Non-pigmented ciliary epithelial cell (primary cell): ENCODE measurements at places on chromosomes 5 and 9.
A peak's percentile ranks its signal among the peaks of the same experiment; 100 is the strongest.

DNA sequence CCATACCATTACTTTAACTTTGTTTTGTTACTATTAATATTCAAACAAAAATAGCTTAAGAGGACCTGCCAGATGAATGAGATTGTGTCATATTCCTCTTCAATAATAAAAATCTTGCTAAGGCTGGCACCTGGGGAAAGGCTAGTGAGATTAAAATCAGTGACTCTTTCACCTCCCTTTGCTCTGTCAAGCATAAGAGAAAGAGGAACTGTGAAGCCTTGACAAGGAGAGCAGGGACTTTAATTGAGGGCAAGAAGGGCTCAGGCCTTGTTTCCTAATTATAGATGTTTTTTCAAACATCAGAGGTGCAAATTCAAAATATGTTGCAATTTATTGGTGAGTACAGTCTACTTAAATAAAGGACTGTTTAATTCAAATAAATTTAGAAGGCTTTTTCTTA is 91.7 kb downstream of the SPATA31D1 start:
- DNase-seq = no peak

- DNase-seq = no peak
These were observed 5.5 kb upstream of the EHMT1 start for GRCh38 chr9:137613259-137613658.

- no peak for DNase-seq
These were observed 30.0 kb upstream of the SLC6A19 start for GRCh38 chr5:1171340-1171941.

DNA sequence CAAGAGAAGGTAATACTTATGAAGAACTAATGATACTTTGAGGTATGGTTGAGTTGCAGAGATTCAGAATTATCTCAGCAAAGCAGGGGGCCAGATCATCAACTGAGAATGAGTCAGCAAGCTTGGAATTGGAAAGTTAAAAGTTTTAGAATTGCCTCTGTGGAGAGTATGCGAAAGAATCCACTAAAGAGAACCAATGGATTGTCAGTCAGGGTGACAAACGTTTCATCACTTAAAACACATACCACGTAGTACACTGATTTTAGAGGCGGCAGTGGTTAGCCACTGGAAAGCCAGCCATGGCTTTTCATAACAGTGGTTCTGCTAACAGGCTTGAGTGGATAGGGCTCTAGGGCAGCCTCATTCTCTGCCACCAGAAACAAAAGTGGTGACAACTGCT is 30.7 kb downstream of the AOPEP start:
- DNase-seq = peak; percentile 61

DNA sequence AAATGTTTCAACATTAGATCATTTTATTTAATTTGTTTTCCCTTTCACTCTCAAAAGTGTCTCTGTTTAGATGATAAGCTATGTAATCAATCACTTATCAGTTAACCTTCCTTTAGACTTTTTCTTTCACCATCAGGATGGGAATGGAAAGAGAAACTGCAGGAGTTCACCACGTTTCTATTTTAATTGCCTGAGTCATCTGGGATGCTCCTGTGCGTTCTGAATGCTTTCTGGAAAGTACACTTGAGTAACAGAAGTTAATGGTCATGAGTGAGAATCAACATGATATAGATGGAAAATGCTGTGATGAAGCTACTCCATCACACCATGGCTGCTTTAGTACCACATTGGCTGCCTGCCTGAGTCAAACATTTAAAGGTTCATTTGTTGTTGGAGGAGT is 783.3 kb upstream of the CDH9 start:
- no peak for DNase-seq

DNA sequence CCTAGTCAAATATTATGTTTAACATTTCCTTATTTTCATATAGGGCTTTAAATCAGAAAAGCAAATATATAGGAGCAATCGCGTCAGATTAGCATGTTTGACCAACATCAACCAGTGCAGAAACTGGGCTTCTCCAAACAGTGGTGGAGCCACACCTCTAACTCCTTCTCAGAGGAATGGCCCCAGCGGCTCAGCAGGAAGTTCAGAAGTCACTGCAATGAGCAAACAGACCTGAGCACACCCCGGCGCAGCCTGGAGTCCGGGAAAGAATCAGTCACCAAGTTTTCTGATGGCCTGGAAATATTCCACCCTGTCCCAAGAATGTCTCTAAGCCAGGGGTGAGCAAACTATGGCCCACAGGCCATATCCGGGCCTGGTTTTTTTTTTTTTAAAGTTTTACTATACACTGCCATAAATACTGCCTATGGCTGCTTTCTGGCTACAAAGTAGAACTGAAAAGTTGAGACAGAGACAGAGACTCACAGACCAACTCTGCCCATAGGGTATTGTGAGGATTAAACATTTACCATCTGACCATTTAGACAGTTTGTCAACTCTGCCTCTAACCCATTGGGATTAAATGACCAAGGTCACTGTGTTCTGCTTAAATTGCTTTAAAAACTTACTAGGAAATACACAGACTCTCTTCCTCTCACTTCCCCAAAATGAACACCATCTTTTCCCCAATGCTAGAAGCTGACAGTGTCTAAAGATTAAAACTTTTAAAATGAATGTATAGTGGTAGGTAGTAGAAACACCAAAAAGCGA is 5.4 kb downstream of the GOLM1 start:
- DNase-seq = no peak

DNA sequence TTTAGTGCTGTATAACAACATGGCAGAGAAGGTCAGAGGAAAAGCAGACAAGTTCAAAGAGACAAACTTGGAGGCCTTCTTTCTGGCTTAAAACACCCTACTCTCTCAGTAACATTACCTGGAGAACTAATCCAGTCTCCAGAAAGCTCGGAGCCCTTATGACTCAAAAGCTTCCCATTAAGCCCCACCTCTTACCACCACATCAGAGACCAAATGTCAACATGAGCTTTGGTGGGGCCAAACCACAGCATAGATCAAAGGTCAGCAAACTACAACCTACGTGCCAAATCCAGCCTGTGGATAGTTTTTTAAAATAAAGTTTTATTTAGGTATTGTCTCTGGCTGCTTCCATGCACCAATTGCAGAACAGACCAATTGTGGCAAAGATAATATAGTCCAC is 589.9 kb downstream of the DNAH5 start:
- DNase-seq = no peak

GRCh38 chr5:157106630-157107461 is 2.0 kb downstream of the HAVCR2 start:
- DNase-seq = no peak

- no peak for DNase-seq
These were observed 29.1 kb downstream of the P4HA2 start for GRCh38 chr5:132198571-132198970.

- DNase-seq = no peak
These were observed 576.3 kb downstream of the PDE4D start for GRCh38 chr5:59317023-59317773.

- DNase-seq = no peak
These were observed 39.6 kb downstream of the PDCD1LG2 start for GRCh38 chr9:5549658-5550650.

- DNase-seq = no peak
These were observed 3.7 kb upstream of the SVEP1 start for GRCh38 chr9:110583237-110583636.

DNA sequence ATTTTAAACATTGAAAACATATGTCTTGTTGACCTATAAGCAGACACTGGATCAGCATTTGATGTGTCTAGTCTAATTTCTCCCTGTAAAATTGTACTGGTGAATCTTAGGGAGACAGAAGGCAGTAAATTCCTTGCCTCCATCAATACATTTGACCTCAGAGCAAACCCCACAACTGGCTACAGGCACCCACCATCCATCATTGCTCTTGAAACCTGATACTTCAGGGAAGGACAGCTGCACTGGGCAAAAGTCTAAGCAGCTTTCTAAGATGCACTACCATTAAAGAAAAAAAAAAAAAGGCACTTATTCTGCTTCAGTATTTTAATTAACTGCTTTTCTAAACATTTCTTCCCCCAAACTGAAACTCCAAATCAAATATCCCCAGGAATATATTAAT is 1051.3 kb upstream of the DMAC1 start:
- DNase-seq = no peak

DNA sequence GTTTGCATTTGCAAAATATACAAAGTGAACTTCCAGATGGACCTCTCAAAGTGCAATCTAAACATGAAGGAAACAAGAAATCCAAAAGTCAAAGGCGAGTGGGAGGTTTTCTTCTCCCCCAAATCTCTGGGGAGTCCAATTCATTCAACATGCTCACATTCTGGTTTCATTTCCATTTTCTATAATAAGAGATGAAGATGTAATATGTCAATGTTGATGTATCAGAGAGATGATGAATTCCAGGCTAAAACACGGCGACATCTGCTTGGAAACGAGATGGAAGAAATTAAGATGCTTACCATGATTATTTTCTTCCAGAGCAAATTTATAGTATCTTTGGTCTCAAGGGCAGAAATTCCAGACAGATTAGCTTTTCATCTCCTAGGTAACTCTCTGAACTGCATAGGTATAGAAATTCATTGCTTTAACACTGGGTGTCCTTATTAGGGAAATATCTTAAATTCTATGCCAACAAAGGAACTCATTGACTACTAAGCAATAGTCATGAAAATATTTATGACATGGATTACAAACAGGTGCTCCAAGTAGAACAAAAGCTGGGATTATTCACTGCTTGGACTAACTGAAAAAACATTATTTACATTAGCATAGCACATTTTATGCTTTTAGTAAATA is 287.9 kb downstream of the SEC61B start:
- no peak for DNase-seq

DNA sequence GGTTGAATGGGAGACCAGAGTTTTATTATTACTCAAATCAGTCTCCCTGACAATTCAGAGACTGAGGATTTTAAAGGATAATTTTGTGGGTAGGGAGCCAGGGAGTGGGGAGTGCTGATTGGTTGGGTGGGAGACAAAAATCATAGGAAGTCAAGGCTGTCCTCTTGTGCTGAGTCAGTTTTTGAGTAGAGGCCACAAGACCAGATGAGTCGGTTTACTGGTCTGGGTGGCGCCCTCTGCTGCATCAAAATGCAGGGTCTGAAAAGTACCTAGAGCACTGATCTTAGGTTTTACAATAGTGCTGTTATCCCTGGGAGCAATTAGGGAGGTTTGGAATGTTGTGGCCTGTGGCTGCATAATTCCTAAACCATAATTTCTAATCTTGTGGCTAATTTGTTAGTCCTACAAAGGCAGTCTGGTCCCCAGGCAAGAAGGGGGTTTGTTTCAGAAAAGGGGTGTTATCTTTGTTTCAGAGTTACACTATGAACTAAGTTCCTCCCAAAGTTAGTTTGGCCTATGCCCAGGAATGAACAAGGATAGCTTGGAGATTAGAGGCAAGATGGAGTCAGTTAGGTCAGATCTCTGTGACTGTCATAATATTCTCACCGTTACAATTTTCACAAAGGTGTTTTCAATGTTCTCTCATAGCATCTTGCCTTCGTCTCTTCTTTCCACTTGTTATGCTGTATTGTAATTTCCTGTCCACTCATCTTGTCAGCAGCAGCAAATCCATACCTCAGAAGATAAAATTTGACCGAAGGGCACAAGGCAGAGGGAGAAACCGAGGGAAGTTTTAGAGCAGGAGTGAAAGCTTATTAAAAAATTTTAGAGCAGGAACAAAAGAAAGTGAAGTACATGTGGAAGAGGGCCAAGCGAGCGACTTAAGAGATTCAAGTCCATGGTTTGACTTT is 59.2 kb upstream of the CLINT1 start:
- DNase-seq = peak; percentile 41

- no peak for DNase-seq
These were observed 60.5 kb upstream of the PUM3 start for GRCh38 chr9:2904242-2904930.

- no peak for DNase-seq
These were observed at the start of gene REEP2 for GRCh38 chr5:138438724-138439476. Gene REEP2 (plus strand): TSS chr5:138439057. CDS start chr5:138439209, 152 bp downstream.

DNA sequence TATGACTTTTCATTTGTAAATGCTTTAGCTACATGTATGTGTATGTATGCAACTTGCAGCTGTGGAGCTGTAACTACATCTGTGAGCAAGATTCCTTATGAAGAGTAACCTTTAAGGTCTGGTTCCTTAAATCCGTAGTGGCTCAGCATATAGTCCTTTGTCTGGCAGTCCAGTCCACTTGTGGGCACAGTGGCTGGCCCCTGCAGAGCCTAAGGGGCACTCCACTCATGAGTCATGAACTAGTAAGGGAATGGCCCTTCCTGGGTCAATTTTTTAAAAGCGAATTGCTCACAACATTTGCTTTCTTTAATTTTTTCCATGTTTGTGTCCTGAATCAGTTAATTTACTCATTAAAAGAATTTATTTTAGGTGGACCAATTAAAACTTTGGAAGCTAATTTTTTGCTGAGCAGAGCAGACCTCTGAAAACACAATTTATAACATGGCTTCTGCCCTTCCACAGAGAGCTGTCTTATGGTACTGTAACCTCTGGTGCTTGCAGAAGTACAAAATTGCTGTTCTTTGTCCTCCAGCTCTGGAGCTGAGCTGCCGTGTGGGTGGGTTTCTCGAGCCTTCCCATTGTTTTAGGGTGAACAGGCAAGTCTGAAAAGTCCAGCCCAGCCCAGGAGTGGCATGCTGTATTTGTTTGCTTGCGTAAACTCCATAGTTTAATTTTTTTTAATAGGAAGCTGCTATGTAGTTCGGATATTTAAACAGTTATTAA is 110.1 kb downstream of the MVB12B start:
- DNase-seq = no peak

- DNase-seq = no peak
These were observed 121.9 kb downstream of the LPAR1 start for GRCh38 chr9:110916403-110916802.

GRCh38 chr5:168007286-168007685 is 284.2 kb upstream of the WWC1 start:
- DNase-seq = no peak

DNA sequence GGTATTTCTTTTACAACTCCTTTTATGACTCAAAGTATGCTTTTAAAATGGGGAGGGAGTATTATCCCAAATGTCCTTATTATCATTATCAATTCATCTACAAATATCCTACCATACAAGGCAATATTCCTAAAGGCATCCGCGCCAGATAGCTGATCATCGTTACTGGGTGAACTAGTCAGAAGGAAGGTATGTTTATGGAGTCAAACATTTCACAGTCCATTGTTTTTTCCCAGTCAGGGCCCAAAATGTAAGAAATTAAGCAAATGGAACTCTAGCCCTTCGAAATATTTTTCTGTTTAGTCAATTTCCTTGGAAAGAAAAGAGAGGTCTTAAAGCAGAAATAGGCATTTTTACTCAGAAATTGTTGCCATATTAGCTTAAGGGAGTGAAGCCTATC is 188.5 kb upstream of the CCNG1 start:
- DNase-seq = peak; percentile 32

DNA sequence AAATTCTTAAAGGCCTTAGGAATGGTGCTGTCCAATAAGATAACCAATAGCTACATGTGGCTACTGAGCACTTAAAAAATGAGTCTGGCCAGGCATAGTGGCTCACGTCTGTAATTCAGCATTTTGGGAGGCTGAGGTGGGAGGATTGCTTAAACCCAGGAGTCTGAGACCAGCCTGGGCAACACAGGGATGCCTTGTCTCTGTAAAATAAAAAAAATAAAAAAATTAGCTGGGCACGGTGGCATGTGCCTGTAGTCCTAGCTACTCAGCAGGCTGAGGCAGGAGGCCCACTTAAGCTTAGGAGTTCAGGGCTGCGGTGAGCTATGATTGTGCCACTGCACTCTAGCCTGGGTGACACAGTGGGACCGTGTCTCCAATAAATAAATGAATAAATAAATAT is 1.3 kb upstream of the SLC22A5 start:
- DNase-seq = no peak
